Astrocyte (in vitro differentiated cells and primary cell): ENCODE measurements at places on chromosomes 2 and 18. TPM values are rescaled to one million over a fixed set of nuclear protein-coding genes. Genes with fewer than 3 reads are reported as not detected.

MEIS1 gene
- 3.4 and 5.2 TPM in 2 replicates for total RNA-seq

ZNF514 gene
- total RNA-seq, result 7.9 and 8.1 TPM in 2 replicates

GRCh38 chr2:36963106-36963505, 3.2 kb downstream of the STRN start:
- no peak for DNase-seq

- DNase-seq, result peak; percentile 97
Observed at GRCh38 chr2:215660687-215661086, 224.8 kb upstream of the FN1 start.

DNA sequence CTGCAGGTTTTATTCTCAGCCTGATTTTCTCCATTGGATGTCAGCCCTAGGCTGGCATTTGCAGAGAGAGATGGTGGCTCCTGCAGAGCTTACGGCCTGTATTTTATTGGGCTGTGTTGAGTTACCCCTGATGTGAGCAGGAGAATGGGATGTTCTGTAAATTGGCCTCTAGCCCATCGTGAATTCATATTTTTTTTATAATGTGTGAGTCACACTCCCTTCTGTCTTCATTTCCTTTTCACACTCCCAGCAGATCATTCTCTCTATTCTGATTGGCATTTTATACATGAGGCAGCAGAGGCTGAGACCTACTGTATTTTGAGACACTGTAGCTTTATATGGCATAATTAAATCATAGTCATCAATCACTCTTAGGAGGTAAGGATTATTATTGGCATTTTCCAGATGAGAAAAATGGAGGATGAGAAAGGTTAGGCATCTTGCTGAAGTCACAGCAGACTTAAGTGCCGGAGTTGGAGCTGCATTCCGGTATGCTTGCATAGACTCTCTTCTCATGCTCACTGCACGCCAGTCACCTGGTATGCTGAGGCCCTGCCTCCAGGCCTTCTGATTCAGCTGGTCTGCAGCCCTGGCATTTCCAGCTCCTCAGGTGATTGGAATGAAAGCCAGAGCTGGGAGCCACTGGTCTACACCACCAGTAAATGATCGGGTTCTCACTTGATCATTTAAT, 142.4 kb downstream of the NEDD4L start:
- peak; percentile 93 for DNase-seq

GRCh38 chr18:78102135-78102534, 852.5 kb downstream of the GALR1 start:
- DNase-seq, result no peak
